ENCODE measurements at places on chromosomes 12 and 14.

GRCh38 chr12:131164096-131164872 is 210.6 kb downstream of the ADGRD1 start:
- no peak for DNase-seq

DNA sequence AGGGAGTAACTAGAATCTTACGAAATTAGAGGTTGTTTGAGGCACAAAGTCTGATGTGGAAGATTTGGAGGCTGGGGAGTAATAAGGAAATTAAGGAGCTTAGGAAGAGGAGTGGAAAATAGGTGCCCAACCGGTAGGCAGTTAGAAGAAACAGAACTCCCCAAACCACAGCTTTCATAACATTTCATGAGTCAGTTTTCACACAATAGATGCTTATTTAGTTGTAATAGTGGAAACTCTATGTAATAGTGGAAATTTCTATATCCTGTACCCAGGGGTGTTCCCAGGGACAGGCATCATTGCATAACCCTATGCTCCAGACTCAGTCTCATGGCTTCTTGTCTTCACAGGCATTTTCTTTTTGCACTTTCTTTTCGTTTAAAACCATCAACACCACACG is 8.3 kb downstream of the C3AR1 start:
- peak; percentile 48 for DNase-seq

- peak; percentile 99 for DNase-seq
Measured at GRCh38 chr14:101972126-101972866, 7.9 kb downstream of the DYNC1H1 start.

- peak; percentile 65 for DNase-seq
Measured at GRCh38 chr14:33592297-33592696, 358.6 kb downstream of the EGLN3 start.

GRCh38 chr14:68708343-68708742 is 84.5 kb downstream of the ZFP36L1 start:
- DNase-seq, result no peak

DNA sequence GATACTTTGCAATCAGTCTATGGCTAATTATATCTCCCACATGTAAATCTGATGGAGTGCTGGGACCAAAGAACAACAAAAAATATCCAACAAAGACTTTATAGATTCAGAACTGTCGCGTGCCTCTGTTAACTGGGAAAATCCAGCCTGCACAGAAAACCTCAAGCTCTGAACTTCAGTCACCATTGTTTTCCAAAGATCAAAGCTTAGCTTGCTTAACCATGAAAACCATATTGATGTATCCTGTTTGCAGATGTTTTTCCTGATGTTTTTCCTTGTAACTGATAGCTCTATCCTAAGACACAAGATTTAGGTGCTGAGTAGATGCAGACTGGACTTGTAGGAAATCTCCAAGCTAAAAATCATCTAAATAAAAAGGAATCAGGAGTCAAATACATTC is 163.7 kb downstream of the GXYLT1 start:
- no peak for DNase-seq

GRCh38 chr12:112321245-112321644 is 61.0 kb downstream of the HECTD4 start:
- DNase-seq, result no peak

DNA sequence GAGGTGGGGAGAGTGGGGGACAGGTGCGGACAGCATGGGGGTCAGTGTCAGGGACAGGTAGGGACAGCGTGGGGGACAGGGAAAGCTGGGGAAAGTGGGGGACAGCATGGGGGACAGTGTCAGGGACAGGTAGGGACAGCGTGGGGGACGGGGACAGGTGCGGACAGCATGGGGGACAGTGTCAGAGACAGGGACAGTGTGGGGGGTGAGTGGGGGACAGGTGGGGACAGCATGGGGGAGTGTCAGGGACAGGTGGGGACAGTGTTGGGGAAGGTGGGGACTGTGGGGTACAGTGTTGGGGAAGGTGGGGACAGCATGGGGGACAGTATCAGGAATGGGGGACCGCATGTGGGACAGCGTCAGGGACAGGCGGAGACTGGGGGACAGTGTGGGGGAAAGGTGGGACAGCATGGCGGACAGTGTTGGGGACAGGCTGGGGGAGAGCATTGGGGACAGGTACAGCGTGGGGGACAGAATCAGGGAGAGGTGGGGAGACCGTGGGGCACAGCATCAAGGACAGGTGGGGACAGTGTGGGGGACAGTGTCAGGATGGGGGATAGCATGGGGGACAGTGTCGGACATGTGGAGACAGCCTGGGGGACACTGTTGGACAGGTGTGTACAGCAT is 96.1 kb downstream of the TMEM121 start:
- DNase-seq, result no peak

DNA sequence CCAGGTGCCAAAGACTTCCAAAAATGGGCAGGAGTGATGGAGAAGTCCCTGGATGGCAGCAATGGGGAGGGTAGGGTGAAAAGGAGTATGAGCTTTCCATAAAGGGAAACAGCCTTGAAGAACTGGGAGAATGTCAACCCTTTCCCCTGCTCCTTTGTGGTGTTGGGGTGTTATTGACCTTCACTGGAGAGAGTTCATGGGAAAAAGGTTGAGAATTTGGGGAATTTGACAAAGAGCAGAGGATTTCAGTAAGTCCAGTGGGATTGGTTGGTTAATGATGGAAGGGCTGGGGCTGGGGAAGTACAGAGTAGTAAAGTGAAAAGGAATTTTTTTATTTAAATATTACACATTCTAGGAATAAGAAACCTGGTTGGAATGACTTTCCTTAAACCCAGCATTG is 116.6 kb downstream of the ERC1 start:
- DNase-seq, result no peak

DNA sequence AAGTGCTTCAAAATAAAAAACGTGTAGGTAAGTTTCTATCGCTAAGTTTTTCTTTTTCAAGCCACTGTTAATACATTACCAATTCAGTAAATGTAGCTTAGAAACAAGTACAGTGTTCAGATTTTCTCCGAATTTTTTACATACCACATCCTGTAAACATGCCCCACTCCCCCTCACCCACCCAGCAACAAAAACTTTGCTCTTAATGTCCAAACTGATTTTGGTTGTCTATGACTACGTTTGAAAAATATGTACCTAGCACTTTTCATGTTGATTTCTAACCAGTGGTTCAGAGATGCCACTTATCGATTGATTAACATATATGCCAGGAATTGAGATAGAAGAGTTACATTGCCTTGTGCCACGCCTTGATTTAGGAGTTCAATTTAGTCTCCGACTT is 663 bp upstream of the LIN7A start:
- no peak for DNase-seq

DNA sequence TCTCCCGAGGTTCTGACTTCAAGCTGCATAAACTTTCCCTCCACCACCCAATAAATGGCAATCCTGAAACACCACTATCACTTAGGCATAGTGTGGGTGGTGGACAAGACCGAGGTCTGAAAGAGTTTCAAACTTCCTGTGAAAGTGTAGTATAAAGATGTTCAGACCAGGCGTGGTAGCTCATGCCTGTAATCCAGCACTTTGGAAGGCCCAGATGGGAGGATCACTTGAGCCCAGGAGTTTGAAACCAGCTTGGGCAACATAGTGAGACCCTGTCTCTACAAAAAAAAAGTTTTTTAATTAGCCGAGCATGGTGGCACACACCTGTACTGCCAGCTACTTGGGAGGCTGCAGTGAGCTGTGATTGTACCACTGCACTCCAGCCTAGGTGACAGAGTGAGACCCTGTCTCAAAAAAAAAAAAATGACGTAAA is 61.9 kb downstream of the CCDC92 start:
- DNase-seq, result no peak

DNA sequence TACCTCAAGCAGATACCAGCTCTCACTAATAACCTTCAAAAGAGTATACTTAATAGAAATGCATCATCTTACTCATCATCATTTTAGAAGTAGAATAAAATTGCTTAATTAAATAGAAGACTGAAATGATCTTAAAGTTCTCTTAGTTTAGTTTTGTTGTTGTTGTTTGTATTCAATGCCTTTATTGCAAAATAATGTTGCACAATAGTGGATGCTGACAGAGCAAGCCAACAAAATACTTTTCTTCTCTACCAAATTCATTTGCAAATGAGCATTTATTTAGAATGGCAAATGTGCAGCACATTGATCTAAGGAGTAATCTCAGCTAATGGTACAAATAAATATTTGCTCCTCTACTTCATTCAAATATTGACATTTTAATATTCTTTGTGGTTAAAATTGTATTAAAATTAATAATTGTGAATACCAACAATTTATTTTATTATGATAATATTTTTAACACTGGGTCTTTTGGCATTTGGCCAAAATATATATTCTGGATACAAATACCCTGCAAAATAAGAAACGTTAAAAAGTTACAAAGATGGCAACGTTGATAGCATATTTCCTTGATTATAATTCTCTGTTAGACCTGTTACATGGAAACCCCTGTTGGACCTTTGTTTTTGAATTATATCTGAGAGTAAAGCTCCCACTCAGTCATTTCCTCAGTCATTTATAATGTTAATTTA is 496.1 kb downstream of the RERGL start:
- DNase-seq, result no peak

- no peak for DNase-seq
Measured at GRCh38 chr12:54154681-54155186, 34.1 kb downstream of the SMUG1 start.

DNA sequence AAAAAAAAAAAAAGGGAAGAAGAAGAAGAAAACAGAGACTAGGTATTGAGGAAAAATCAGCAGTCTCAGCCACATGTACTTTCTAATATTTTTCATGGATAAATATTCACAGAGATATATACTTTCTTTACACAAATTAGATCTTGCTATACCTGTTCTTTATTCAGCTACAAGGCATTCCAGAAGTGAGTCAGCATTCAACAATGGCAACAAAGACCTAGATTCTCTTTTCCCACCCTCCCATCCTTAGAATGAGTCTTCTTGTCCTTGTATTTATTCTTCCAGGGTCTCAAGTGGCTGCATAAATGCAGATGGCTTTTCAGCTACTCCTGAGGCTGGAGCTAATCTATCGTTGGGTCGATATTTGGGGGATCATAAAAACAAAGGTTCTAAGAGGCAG is 93.0 kb downstream of the NT5DC3 start:
- DNase-seq, result no peak

DNA sequence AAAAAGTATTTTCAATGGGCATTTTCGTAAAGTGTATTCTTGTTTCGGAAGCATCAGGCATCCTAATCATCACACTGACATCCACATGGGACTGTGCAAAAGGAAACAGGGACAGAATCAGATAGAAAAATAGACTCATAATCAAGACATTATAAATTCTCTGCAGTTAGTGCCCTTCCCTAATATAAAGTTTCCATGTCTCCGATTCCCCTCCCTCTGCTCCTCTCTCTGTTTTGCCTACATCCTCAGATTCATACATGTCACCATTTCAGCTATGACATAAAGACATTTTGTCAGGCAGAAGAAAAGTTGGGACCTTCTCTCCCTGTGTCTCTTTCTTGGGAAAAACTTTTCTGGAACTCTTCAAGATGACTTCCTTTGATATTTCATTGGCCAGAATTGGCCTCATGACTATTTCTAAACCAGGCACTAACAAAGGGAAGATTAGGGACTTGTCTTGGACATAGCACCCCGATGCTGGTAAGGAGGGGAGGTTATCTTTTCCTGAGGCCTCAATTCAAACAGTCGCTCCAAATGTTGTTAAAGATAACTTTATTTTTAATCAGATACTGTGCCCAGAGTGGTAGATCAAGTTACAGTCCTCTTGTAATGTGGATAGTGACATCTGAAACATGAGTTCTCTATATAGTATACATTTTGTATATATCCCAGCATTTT is 212.1 kb upstream of the BTG1 start:
- DNase-seq, result no peak

GRCh38 chr14:59331217-59331616 is 134.0 kb downstream of the GPR135 start:
- no peak for DNase-seq

- DNase-seq, result peak; percentile 82
Measured at GRCh38 chr14:85528897-85529631, 880 bp upstream of the FLRT2 start.

DNA sequence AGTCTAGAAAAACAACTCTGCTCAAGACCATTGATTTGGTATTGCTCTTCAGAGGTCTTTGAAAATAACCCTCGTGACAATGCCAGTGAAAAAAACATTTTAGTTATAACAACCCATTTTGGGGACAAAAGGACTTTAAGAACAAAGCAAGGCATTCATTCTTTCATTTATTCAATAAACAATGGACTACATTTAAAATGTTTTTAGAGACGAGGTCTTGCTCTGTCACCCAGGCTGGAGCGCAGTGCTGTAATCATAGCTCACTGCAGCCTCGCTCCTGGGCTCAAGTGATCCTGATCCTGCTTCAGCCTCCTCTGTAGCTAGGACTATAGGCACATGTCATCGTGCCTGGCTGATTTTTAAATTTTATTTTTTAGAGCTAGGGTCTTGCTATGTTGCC is 7.7 kb upstream of the KICS2 start:
- no peak for DNase-seq
